ENCODE measurements at places on chromosomes 1 and 21.
A peak's percentile ranks its signal among the peaks of the same experiment; 100 is the strongest.

DNA sequence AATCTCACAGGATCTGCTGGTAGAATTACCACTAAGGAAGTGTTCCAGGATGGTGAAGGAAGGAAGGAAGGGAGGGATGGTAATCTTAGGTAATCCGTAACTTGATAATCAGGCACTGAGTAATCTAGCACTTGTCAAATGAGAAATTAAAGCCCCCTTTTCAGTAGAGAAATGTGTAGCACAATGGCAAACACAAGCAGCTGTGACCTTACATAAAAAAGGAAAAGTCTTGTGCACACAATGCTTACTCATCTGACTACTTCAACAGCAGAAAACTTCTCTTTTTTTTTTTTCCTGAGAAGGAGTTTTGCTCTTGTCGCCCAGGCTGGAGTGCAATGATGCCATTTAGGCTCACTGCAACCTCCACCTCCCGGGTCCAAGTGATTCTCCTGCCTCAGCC lies 6.1 kb downstream of the NUP210L start:
- DNase-seq: no peak

DNA sequence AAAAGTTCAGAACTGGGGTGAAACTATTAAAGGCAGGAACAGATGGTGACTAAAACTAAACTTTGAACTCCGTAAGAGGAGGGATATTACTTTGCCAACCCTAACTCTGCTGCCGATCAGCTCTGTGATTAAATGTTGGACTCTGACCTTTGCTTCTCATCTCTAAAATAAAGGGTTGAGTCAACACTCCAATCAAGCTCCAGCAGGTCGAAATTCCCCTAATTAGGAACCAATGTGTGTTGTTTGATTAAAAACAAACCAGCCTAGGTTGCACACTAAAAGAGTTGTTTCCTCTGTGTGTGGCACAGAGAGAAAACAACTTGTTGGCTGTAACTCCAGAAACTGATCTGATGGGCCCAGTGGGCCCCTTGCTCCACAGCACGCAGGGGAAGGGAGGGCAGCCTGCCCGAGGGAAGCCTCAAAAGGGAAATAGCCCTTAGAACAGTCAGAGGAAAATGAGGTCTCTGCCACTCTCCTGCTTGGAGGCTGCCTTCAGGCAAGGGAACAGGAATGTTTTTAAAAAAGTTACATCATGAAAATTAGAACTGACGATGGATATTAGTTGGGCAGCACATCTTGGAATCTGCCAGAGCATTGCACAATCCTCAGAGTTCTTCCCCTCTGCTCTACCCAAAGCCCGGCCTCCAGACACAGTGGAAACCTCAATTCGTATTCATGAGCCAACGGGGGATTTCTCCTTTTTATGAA lies 69.3 kb downstream of the KCTD3 start:
- DNase-seq: no peak

GRCh38 chr1:206963740-206964139 lies 6.5 kb downstream of the FCAMR start:
- DNase-seq: peak; percentile 37

- DNase-seq: no peak
Measured at GRCh38 chr1:26003262-26003661, 5.4 kb upstream of the PAFAH2 start.

GRCh38 chr1:12359359-12360133 lies 129.7 kb downstream of the VPS13D start:
- DNase-seq: no peak

DNA sequence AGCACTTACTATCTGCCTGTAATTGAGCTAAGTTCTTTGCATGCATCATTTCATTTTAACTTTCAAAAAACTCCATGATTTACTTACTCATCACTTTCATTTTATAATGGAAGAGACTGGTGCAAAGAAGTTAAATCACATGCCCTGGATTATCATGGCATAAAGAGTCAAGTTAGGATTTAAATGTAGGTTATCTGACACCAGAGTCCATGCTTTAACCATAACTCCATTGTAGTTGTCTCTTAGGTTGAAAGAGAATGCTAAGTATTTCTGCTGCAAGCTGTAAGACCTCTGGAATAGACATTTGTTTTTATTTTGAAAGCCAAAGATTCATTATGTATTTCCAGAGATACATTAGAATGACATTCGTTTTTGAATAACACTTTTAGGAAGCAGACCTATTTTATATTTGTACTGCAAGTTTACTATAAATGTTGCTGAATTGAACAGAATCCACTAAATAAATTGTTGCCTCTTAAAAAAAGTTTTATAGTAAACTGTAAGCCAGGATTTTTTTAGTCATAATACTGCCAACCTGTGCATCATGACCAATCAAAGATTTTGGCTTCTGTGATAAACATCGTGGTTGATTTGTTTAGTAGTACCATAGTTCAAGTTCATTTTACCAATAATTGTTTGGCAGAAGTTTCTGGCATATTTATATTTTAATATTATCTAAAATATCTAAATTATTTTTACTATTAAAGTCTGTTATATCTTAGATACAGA lies 26.1 kb downstream of the CFH start:
- DNase-seq: no peak

GRCh38 chr1:43536196-43536863 lies 5.6 kb downstream of the PTPRF start:
- DNase-seq: no peak

- no peak for DNase-seq
Measured at GRCh38 chr1:26280333-26281042, 602 bp downstream of the SH3BGRL3 start.

DNA sequence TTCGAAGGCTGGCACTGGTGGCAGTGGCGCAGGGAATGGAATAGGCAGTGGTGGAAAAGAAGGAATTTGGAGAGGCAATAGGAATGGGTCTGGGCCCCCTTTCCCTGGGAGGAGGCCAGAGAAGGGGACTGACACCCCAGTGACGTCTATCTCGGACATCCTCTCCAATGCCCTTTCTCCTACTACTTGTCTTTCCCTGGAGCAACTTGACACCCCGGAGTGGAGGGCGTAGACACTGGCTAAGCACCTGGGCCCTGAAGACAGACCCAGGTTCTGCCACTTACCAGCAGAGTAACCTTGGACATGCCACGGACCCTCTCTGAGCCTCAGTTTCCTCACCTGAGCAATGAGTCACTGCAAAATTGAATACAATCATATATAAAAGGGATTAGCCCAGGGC lies 86.8 kb downstream of the CAMK2N1 start:
- peak; percentile 24 for DNase-seq

GRCh38 chr1:66253330-66253921 lies 280.5 kb upstream of the SGIP1 start:
- no peak for DNase-seq

DNA sequence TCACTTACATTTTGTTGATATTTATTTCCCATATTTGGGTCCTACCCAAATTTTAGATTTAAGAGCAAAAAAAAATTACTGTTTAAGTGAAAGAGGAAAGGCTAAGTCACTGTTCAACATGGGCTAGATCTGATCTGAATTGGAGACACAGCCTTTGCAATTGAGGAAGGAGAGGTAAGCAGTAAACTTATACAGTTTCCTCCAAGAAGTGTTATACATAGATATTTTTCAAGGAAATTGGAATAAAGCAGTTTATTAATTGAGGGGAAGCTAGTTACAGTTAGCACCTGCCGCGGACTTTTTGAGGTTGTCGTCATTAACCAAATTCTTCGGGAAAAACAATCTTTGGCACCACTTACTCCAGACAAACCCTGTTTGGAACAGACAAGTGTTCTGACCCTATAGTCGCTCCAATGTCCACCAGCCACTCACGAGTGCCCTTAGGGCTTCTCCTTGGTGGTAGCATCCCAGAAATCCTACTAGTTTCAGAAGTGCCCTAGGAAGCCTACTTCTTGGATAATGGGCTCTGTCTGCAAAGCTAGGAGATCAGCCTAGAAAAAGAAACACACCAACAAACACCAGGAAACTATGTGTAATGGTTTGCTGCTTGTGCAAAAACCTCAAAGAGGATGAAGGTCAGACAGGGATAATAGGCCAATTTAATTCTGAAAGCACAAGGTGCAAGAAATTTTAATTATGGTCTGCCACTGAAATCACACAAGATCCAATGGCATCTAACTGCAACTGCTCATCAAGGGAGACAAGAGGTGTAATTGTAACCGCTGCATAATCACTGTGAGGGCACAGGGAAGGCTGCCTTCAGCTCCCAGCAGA lies 2.5 kb downstream of the WLS start:
- no peak for DNase-seq

- no peak for DNase-seq
Measured at GRCh38 chr1:245797592-245798348, 643.0 kb downstream of the KIF26B start.

Measured in mesenteric fat pad (tissue), 1 donor.